ENCODE measurements at places on chromosomes 11 and 22. TPM values are rescaled to one million over a fixed set of nuclear protein-coding genes. Genes with fewer than 3 reads are reported as not detected.

Gene OR4D9
- not detected for total RNA-seq

Gene OR52D1
- not detected for total RNA-seq

Gene MED17
- total RNA-seq: 33.4 TPM

Gene MOB2
- 22.6 TPM for total RNA-seq

Gene MRPL40
- 24.3 TPM for total RNA-seq

Gene TTC12
- total RNA-seq: 6.9 TPM

Gene CRACR2B
- 55.7 TPM for total RNA-seq

Gene ARHGEF17
- total RNA-seq: 26.4 TPM

Gene CRYAB
- total RNA-seq: 5.9 TPM

Gene OR4A16
- not detected for total RNA-seq

Gene MRGPRX4
- total RNA-seq: not detected

Gene C11orf42
- total RNA-seq: not detected

Gene TMEM121B
- 0.06 TPM for total RNA-seq

Gene ANO1
- 0.07 TPM for total RNA-seq

Gene CADM1
- total RNA-seq: 21.3 TPM

Gene APOBEC3A
- 0.43 TPM for total RNA-seq

Gene IGSF9B
- total RNA-seq: 1.0 TPM

Gene SLCO2B1
- 0.14 TPM for total RNA-seq

Gene BAIAP2L2
- 6.5 TPM for total RNA-seq

Gene FOLR3
- total RNA-seq: 0.65 TPM

Gene APOA4
- total RNA-seq: not detected
